Activated CD4-positive, alpha-beta memory T cell treated with anti-CD3 and anti-CD28 coated beads, Interleukin-2, amount 10 ng/mL, durations not matched to agents 7 days and 5 days (primary cell): ENCODE measurements at places on chromosomes 12 and 14. TPM values are rescaled to one million over a fixed set of nuclear protein-coding genes. Genes with fewer than 3 reads are reported as not detected.
A peak's percentile ranks its signal among the peaks of the same experiment; 100 is the strongest.

DNA sequence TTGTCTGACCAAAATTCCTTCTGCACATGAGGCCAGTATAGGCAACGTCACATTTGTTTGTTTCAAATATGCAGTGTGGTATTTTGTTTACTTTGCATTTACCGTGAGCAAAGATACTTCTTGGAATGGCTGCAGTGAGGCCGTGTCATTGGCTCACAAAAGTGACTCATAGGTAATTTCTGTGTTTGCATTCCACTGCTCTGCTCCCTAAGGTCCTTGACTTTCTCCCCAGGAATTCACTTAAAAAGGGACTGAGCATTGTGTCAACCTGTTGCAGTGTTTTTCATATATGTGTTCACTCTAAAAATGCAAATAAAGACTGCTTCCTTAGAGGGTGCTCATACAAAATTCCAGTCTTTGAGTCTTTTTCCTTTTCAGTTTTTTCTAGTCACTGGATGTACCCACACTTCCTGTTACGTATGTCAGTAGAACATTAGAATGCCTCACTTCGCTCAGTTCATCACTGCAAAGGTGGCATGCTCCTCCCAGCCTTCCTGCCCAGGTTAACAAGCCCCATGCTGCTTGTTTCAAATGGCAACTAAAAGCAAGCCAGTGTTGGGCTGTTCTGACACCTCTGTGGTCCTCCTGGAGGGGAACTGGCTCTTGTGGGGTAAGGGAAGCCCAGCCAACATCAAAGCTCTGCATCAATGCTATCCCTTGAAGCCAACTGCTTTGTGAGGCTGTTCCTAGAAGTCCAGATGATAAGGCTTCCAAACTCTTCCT is 9.1 kb downstream of the C12orf76 start:
- peak; percentile 53 for DNase-seq
- no peaks in the 10 kb centered on the region for H3K27me3 ChIP-seq
- peaks cover 73% of the 10 kb centered on the region for H3K36me3 ChIP-seq
- peaks cover 67% of the 10 kb centered on the region for H3K4me1 ChIP-seq

The PZP gene
- total RNA-seq: not detected

The CABP1 gene
- 0.25 TPM for total RNA-seq

- no peaks in the 10 kb centered on the region for H3K27me3 ChIP-seq
- DNase-seq: peak; percentile 18
- peaks cover 92% of the 10 kb centered on the region for H3K36me3 ChIP-seq
- peaks cover 94% of the 10 kb centered on the region for H3K4me1 ChIP-seq
- peak overlapping the region; percentile 100 for H3K27ac ChIP-seq
- H3K4me3 ChIP-seq: peak overlapping the region; percentile 99
Observed at GRCh38 chr14:99256483-99256874, 15.5 kb downstream of the BCL11B start.

The PCED1B gene
- 62.2 TPM for total RNA-seq

The DPF3 gene
- 15.4 TPM for total RNA-seq

DNA sequence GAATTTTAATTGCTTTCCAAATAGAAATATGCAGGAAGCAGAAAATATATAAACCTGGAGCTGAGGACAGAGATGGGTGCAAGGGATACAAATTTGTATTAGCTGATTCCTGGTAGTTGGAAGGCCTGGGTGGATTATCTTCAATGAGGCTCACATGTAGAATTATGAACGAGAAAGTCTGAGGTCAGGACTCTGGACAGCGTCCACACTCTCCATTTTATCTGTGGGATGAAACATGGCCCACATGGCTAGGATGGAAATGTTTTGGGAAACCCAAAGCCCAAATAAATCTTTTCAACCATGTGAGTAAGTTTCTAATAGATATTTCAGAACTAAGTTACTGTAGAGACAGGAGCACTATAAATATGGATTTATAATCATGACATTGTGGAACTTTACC is 256.1 kb downstream of the APAF1 start:
- no peak overlapping the region for H3K27ac ChIP-seq
- no peaks in the 10 kb centered on the region for H3K36me3 ChIP-seq
- peaks cover 29% of the 10 kb centered on the region for H3K27me3 ChIP-seq
- H3K4me3 ChIP-seq: no peak overlapping the region

DNA sequence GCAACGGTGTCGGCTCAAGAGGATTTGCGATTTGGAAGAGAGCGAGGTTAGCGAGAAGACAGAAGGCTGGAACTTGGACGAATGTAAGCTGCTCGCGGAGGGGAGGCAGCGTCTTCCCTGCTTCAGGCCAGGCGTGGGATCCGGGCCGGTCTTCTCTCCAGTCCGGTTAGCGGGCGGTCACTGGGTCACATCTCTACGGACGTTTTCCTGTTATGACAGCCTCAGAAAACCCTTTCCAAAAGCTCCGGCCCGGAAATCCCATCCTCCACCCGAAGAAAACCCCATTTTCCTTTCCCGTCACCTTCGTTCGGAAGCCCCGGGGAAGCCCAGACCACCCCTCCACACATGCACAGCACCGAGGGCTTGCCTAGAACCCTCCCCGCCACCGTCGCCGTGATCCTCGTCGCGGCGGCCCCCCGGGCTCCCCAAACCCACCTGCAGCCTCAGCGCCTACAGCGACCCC is 268 bp downstream of the NDUFB1 start:
- no peaks in the 10 kb centered on the region for H3K27me3 ChIP-seq
- H3K36me3 ChIP-seq: peaks cover 49% of the 10 kb centered on the region
- peak overlapping the region; percentile 85 for H3K4me3 ChIP-seq
- peak overlapping the region; percentile 97 for H3K27ac ChIP-seq

The PMEL gene
- 0.33 TPM for total RNA-seq

The INSM2 gene
- total RNA-seq: not detected

The DNM1L gene
- total RNA-seq: 53.5 TPM

DNA sequence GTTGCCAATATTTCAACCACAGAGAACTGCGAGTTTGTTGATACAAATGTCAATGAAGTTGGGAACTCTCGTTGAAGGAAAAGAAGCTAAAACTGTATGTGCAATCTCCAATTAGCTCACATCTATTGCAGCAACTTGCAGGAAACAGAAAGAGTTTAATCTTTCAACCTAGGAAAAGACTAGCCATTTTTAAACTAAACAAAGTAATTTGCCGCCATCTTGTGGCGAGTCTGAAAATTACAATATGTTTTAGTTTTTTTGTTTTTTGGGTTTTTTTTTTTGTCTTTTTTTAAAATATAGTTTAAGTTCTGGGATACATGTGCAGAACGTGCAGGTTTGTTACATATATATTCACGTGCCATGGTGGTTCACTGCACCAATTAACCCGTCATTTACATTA is 131.2 kb upstream of the FOXG1 start:
- H3K36me3 ChIP-seq: no peaks in the 10 kb centered on the region
- H3K4me3 ChIP-seq: no peak overlapping the region
- DNase-seq: no peak

The GALNT16 gene
- not detected for total RNA-seq

The SGPP1 gene
- total RNA-seq: 19.3 TPM

DNA sequence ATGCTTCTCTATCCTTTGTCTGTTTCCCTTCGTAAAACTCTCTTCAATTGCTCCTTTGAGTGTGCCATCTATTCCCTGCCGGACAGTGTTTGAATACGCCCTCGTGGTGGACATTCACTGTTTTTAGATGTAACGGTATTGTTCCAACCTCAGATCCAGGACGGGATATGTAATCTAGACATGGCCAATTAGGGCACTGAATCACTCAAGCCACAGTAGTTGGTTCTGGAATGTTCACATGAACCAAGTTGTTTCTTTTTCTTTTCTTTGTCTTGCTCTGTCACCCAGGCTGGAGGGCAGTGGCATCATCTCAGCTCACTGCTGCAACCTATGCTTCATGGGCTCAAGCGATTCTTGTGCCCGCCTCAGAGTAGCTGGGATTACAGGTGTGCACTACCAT is 204.2 kb upstream of the PLXNC1 start:
- H3K27me3 ChIP-seq: peaks cover 18% of the 10 kb centered on the region
- no peak overlapping the region for H3K4me3 ChIP-seq
- no peak for DNase-seq
- H3K4me1 ChIP-seq: no peaks in the 10 kb centered on the region
- H3K36me3 ChIP-seq: no peaks in the 10 kb centered on the region
- H3K27ac ChIP-seq: no peak overlapping the region

DNA sequence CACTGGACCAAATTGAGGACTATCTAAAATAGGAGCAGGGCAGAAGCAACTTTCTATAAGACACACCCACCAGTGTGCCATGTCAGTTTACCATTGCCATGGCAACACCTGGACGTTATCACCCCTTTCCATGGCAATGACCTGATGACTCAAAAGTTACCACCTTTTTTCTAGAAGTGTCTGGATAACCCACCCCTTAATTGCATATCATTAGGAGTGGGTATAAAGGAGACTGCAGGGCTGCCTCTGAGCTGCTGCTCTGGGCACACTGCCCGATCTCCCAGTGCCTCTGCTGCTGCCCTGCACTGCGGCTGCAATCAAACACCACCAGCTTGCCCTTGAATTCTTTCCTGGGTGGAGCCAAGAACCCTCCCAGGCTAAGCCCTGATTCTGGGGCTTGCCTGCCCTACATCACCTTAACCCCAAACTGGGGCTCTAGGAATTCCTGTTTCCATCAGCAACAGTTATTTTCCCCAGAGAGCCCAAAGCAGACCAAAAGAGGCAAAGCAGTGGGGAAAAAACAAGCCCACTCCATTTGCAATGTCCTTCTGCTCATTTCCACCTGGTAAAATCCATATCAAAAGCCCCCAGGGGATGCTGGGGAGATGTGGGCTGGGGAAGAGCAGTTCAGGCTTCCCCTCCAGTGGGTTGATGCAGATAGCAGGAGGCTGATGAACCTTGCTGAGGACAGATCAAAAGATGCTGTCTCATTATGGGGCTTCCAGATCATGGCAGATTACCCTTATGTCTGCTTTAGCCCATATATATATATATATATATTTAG is 129.5 kb upstream of the NCOR2 start:
- no peaks in the 10 kb centered on the region for H3K36me3 ChIP-seq
- no peak for DNase-seq
- no peak overlapping the region for H3K27ac ChIP-seq
- H3K4me1 ChIP-seq: peaks cover 11% of the 10 kb centered on the region
- peaks cover 26% of the 10 kb centered on the region for H3K27me3 ChIP-seq
- H3K4me3 ChIP-seq: no peak overlapping the region

- no peak overlapping the region for H3K4me3 ChIP-seq
- H3K27ac ChIP-seq: no peak overlapping the region
- peaks cover 11% of the 10 kb centered on the region for H3K36me3 ChIP-seq
Observed at GRCh38 chr12:102009796-102010195, 52.0 kb downstream of the WASHC3 start.

The ATP6V1D gene
- 46.7 TPM for total RNA-seq

- DNase-seq: no peak
- no peak overlapping the region for H3K27ac ChIP-seq
- H3K36me3 ChIP-seq: peaks cover 4% of the 10 kb centered on the region
Observed at GRCh38 chr14:103782376-103782775, 65.0 kb downstream of the PPP1R13B start.

DNA sequence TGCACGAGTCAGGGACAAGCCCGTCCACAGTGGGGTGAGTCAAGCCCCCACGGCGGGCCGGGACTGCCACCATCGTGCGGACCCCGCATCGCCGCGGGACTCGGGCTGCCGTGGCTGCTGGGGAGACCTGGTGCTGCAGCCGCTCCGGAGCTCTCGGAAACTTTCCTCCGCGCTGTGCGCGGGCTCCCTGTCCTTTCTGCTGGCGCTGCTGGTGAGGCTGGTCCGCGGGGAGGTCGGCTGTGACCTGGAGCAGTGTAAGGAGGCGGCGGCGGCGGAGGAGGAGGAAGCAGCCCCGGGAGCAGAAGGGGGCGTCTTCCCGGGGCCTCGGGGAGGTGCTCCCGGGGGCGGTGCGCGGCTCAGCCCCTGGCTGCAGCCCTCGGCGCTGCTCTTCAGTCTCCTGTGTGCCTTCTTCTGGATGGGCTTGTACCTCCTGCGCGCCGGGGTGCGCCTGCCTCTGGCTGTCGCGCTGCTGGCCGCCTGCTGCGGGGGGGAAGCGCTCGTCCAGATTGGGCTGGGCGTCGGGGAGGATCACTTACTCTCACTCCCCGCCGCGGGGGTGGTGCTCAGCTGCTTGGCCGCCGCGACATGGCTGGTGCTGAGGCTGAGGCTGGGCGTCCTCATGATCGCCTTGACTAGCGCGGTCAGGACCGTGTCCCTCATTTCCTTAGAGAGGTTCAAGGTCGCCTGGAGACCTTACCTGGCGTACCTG is 1.1 kb downstream of the PDE3A start:
- no peak overlapping the region for H3K27ac ChIP-seq
- H3K27me3 ChIP-seq: peaks cover 52% of the 10 kb centered on the region
- no peak for DNase-seq
- peaks cover 9% of the 10 kb centered on the region for H3K4me1 ChIP-seq
- H3K36me3 ChIP-seq: no peaks in the 10 kb centered on the region

DNA sequence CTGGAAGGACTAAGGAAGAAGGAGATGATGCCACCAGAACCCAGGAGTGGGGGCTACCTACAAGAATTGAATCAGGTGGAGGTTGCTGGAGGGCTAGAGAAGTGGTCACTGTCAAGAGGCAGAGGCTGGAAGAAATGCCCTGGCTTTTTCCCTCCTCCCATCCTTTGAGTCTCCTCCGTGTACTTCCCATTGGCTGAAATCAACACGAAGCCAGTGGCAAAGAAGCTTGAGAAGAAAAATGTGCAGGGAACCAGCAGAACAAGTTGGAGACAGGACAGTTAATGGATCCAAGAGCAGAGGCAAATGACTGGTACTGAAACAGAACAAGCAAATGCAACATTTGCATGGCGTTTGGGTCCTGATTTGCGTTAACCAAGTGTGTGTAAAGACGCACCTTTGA is 9.1 kb upstream of the FBLN5 start:
- peaks cover 1% of the 10 kb centered on the region for H3K4me1 ChIP-seq
- H3K36me3 ChIP-seq: no peaks in the 10 kb centered on the region
- DNase-seq: no peak
- no peak overlapping the region for H3K27ac ChIP-seq

DNA sequence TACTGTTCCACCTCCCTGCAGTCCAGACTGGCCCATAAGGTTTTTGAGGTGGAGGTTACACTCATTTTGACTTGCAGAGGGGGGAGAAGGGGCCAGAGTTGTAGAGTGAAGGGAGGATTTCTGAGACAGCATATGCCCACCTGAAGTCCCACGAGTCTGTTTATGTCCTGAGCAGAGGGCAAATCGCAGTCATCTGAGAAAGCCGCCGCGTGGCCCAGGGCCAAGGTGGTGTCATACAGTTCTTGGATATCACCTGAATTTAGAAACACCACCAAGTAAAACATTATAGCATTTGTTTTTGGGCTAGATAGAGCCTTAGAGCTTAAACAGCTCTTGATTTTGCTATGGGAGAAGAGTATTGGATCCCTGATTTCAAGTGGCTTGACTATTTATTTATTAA is 30.9 kb downstream of the TDG start:
- H3K36me3 ChIP-seq: no peaks in the 10 kb centered on the region
- no peak for DNase-seq
- H3K27me3 ChIP-seq: peaks cover 33% of the 10 kb centered on the region
- no peaks in the 10 kb centered on the region for H3K4me1 ChIP-seq
- no peak overlapping the region for H3K4me3 ChIP-seq

DNA sequence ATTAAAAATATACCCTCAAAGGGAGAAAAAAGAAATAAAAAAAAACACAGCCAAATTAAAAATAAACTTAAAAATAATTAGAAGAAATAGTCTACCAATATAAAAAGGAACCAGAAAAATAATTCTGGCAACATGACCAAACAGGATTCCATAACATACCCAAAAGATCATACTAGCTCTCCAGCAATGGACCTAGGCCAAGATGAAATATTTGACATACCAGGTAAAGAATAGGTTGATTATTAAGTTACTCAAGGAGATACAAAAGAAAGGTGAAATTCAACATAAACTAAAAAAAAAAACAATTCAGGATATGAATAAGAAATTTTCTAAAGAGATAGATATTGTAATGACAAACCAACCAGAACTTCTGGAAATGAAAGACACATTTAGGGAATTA is 121.3 kb upstream of the SCAF11 start:
- peaks cover 18% of the 10 kb centered on the region for H3K27me3 ChIP-seq
- H3K27ac ChIP-seq: no peak overlapping the region
- no peak for DNase-seq

The TMEM121 gene
- 9.6 TPM for total RNA-seq
